Kidney tubule cell (primary cell): ENCODE measurements at places on chromosomes 11 and 22.

DNA sequence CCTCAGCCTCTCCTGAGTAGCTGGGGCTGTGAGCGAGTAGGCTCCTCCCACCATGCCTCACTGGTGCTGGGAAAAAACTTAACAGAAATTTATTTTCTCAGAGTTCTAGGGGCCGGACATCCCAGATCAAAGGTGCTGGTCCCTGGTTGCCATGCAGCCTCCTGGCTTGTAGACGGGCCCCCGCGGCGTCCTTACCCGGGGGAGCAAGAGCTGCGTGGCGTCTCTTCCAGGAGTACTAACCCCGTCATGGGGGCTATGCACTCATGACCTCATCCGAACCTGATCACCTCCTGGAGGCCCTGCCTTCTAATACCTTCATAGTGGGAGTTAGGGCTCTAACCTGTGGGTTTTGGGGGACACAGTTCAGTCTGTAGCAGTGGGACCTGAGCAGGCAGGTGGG is 2.6 kb downstream of the TRABD start:
- no peak for DNase-seq

- DNase-seq: no peak
Measured at GRCh38 chr11:121931121-121931520, 184.9 kb downstream of the BLID start.

- no peak for DNase-seq
Measured at GRCh38 chr22:45534339-45535192, 31.9 kb downstream of the FBLN1 start.

GRCh38 chr22:43851058-43851978 is 11.0 kb downstream of the SULT4A1 start:
- no peak for DNase-seq

GRCh38 chr22:46092670-46093410 is 57.5 kb upstream of the PPARA start:
- no peak for DNase-seq

- no peak for DNase-seq
Measured at GRCh38 chr22:48717076-48717810, 1110.4 kb downstream of the BRD1 start.

DNA sequence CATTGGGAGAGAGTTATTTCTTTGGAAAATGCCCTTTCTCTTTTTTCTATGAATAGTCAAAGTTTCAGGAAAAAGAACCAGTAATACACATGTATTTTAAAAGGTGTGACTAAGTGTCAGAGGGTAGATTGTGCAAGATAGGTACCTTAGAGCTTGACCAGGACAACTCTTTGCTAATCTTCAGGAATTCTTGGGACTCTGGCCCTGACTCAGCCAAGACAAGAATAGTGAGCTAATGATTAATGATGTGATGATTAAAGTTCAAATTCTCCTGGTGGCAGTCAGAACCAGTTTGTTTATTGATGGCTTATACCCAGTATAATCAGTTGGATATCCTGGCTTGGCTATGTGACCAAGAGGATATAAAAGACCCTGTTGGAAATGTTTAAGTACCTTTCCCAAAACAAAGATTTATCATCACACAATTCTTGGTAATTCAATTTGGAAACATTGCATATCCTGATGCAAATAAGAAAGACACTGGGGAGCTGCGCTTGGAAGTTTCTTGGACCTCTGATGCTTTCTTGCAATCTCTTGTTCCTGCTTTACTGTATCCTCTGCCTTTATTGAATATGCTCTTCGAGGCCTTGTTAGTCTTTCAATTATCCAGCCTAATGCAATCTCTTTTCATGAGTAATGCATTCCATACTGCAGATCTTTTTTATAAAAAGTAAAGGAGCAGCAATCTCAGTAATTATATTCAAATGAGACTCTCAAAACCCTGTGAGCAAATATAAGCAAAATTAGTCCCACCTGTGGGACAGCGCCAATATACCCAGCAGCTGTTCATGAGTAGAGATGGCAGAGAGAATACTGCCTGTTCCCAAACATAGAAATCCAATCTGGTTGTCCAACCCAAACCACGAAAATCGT is 48.0 kb upstream of the CEP126 start:
- DNase-seq: peak; percentile 95

DNA sequence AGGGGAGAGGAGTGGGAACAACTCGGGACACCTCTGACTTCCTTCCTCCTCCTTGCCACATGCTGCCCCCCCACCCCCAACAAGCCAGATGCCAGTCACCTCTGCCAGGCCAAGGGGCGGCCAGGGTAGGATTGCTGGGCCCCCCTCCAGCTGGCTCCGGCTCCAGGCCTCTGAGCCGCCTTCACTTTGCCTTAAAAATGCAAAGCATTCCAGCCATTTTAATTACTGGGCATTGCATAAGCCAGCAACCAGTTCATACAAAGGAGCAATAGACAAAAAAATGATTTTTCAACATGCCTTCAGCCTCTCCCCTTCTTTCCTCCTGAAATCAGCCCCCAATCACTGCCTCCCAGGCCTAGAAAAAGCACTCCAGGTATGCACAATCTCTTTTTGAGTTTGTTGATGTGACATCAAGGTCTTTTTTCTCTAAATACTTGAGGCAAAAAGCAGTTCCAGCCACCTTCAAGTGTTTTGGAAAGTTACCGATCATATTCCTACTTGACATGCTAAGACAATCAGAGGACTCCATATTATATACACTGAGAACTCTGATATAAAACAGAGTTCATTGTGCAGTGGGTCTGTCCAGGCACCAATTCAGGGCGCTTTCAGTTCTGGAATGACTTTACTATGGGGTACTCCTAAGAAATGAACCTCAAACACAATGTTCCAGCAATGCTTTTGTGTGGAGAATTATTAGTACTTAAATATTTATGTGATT is 12.4 kb upstream of the TIMP3 start:
- DNase-seq: no peak
